ENCODE measurements at places on chromosomes 2 and 18.

DNA sequence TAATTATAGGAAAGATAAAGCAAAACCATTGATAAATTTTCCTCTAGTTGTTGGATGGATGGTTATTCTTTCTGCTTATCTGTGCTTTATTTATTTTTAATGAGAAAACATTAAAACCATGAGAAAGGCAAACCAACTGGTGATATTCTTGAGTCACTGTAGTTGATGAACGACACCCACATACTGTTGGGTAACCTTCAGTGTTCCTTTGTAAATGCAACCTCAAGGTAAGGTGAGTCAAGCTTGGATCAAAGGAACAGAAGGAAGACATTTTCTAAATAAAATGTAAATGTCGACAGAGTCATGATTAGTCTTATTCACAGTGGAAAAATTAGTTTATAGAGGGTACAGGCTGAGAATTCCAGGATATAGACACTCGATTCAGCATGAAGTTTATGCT, 12.7 kb downstream of the ABCB11 start:
- no peak for DNase-seq

GRCh38 chr18:35029770-35030169, 11.4 kb upstream of the MAPRE2 start:
- no peak for DNase-seq

DNA sequence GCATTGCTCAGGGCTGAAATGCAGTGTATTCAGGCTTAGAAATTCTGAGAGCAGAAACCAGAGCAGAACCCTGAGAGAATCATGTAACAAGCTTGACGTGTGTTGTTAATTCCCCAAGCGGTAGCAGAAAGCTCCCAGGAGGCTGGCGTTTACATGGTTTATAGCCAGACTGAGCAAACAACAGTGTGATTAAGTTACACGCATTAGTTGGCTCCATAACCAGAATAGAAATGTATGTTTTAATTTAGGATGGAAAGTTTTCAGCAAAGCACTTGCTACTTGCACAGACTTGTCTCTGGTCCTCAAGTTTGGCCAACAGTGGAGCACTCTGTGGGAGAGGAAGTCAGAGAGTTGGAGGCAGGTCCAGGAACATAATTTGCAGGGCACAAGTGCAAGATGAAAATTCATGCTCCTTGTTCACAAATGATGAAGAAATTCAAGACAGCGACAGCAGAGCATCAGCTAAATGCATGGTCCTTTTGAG, 69.3 kb downstream of the MAPK4 start:
- DNase-seq, result peak; percentile 38

- no peak for DNase-seq
Observed at GRCh38 chr2:233227346-233227978, 24.0 kb upstream of the ATG16L1 start.

GRCh38 chr2:18540872-18541271, 19.6 kb downstream of the RDH14 start:
- DNase-seq, result no peak

- DNase-seq, result no peak
Observed at GRCh38 chr2:95109260-95109659, 12.3 kb downstream of the MRPS5 start.

- peak; percentile 61 for DNase-seq
Observed at GRCh38 chr18:56284319-56284718, 354.1 kb downstream of the TXNL1 start.

GRCh38 chr2:153873052-153874048, 1.6 kb downstream of the GALNT13 start:
- no peak for DNase-seq

- DNase-seq, result no peak
Observed at GRCh38 chr2:136029149-136029548, 43.7 kb upstream of the DARS1 start.

- peak; percentile 38 for DNase-seq
Observed at GRCh38 chr2:127771756-127772155, 39.2 kb downstream of the WDR33 start.

- DNase-seq, result peak; percentile 60
Observed at GRCh38 chr18:76528477-76529432, 33.7 kb upstream of the ZNF516 start.

DNA sequence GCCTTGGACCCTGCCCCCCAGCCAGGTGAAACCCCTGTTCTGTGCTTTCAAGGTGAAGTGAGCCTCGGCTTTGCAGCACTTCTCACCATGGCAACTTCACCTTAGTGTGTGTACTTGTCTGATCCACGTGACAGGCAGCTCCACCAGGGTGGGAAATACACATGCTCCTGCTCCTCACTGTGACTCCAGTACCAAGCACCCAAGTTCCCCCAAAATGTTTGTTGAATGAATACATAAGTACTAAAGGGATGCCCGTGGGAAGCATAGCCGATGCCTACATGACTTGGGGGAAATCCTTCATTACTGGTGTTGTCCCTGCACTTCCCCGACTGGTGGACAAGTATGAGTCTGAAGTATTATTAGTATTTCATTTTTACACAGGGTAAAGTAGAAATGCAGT, 41.8 kb upstream of the GBX2 start:
- no peak for DNase-seq

GRCh38 chr2:26298286-26298637, 47.7 kb upstream of the SELENOI start:
- no peak for DNase-seq

- no peak for DNase-seq
Observed at GRCh38 chr2:31363956-31364750, 50.4 kb downstream of the XDH start.

DNA sequence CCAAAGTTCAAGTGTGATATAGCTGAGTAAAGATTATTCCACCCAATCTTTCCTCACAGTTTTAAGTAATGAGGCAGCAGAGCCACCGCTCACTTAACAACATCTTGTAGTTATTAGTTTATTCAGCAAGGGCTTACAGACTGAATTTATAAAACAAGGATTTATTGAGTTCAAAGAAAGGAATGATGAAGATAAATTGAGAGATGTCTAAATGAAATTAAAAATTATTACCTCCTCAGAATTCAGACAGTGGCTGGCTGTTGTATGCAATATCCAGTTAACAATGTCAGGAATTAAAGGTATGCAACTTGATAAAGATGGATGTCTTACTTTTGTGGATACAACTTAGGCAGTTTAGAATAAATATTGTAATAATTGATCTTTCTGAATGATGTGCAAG, 927.3 kb upstream of the CDH2 start:
- peak; percentile 19 for DNase-seq

DNA sequence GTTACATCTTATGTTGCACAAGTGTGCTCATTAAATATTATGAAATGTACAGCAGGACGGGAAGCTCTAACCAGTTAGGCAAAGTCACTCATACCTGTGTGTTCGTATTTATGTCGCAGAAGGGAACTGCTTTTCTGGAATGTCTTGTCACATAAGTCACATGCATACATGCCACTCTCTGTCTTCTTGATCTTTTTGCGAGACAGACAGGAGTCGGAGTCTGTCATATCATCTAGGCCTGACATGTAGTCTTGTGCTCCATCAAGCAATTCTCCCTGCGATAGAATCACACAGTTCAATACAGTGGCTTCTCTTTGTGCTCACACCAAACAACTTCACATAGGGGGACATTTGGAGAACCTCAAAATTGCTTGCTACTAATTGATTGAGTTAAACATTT, 123.6 kb downstream of the ZEB2 start:
- no peak for DNase-seq

- DNase-seq, result peak; percentile 57
Observed at GRCh38 chr2:8121826-8122513, 559.9 kb upstream of the ID2 start.

All from fibroblast of skin of right biceps (primary cell).